ENCODE measurements at places on chromosomes 7 and 10. TPM values are rescaled to one million over a fixed set of nuclear protein-coding genes. Genes with fewer than 3 reads are reported as not detected.

GRCh38 chr7:77501192-77501515 lies 35.9 kb upstream of the PTPN12 start:
- H3K4me1 ChIP-seq, result no peaks in the 10 kb centered on the region
- no peaks in the 10 kb centered on the region for H3K36me3 ChIP-seq
- H3K27ac ChIP-seq, result no peak overlapping the region
- H3K27me3 ChIP-seq, result no peaks in the 10 kb centered on the region
- H3K4me3 ChIP-seq, result no peak overlapping the region

The OPALIN gene
- not detected for total RNA-seq

DNA sequence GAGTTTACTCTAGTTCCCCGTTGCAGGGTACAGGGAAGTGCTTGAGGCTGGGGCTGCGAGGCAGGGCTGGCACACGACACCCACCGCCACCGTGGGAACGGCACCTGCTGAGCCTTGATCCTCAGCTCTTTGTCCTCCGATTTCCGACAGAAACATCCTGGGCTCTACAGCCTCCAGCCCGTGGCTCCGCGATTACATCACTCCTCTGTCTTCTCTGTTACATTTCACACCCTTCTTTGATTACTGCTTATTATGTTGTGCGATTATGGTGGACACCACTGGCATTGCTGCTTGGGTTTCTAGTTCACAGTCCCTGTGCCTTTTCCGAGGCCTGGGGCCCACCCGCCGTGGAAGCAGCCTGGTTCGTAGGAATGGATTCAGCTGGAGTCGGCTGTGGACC lies 26.9 kb downstream of the FKBP6 start:
- H3K27me3 ChIP-seq, result no peaks in the 10 kb centered on the region
- H3K4me3 ChIP-seq, result no peak overlapping the region
- DNase-seq, result no peak

DNA sequence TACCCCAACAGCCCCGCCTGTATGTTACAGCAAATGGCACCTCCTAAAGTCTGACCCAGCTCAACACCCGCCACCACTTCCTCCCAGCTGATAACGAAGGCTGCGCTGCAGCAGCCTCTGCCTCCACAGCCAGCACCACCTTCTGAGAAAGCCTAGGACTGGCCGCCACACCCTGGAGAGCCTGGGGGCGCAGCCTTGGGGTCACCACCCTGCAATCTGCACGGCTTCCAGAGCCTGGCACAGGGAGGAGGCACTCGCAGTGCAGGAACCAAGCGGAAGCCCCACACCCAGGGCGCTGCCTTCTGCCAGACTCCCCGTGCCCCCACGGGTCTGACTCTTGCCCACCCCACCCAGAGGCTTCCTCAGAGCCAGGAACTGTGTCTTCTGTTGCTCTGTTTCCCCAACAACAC lies 112.5 kb downstream of the MAD1L1 start:
- no peaks in the 10 kb centered on the region for H3K4me1 ChIP-seq
- H3K36me3 ChIP-seq, result no peaks in the 10 kb centered on the region
- no peak overlapping the region for H3K27ac ChIP-seq
- no peaks in the 10 kb centered on the region for H3K27me3 ChIP-seq
- DNase-seq, result no peak

The CCDC146 gene
- 6.9 TPM for total RNA-seq

DNA sequence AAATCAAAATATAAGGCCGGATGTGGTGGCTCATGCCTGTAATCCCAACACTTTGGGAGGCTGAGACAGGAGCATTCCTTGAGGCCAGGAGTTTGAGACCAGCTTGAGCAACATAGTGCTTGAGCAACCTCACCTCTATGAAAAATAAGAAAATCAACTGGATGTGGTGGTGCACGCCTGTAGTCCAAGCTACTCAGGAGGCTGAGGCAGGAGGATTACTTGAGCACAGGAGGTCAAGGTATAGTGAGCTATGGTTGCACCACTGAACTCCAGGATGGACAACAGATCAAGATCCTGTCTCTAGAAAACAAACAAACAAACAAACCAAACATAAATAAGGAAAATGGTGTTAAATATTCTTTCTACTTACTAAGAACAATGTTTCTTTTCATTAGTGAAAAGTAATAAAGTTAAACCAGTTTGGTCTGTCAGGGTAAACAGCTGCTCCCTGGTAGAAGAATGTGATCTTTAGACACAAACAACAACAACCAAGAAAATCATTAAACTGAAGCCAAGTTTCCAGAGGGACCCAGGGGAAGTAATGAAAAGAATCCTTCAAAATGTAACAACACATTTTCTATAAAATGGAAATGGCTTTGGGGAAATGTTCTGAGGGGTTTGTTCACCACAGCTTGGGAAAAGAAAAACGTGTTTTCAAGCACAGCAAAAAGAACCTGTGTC lies 17.5 kb upstream of the BAG3 start:
- no peak for DNase-seq
- no peak overlapping the region for H3K4me3 ChIP-seq
- no peaks in the 10 kb centered on the region for H3K27me3 ChIP-seq
- H3K36me3 ChIP-seq, result no peaks in the 10 kb centered on the region

The EGR2 gene
- total RNA-seq, result 2.6 TPM

DNA sequence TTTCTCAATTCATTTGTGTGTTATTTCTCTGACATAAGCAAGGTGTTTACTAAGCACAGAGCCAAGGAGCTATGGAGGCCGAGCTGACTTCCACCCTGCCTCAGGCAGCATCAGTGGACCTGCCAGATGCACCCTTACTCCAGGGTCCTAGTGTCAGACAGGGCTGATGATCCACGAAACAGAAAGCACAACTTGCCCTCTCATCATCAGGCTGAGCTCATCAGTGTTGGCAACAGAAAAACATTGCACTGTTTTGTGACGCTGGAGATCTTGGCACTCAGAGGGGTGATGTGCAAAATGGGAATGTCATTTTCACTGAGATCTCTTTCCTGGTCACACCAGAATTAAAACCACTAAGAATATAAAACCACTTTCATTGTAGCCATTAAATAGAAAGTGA lies 201.8 kb downstream of the GLI3 start:
- no peak for DNase-seq
- no peaks in the 10 kb centered on the region for H3K36me3 ChIP-seq
- H3K4me1 ChIP-seq, result no peaks in the 10 kb centered on the region
- H3K4me3 ChIP-seq, result no peak overlapping the region

The CCNJ gene
- total RNA-seq, result 5.3 TPM

DNA sequence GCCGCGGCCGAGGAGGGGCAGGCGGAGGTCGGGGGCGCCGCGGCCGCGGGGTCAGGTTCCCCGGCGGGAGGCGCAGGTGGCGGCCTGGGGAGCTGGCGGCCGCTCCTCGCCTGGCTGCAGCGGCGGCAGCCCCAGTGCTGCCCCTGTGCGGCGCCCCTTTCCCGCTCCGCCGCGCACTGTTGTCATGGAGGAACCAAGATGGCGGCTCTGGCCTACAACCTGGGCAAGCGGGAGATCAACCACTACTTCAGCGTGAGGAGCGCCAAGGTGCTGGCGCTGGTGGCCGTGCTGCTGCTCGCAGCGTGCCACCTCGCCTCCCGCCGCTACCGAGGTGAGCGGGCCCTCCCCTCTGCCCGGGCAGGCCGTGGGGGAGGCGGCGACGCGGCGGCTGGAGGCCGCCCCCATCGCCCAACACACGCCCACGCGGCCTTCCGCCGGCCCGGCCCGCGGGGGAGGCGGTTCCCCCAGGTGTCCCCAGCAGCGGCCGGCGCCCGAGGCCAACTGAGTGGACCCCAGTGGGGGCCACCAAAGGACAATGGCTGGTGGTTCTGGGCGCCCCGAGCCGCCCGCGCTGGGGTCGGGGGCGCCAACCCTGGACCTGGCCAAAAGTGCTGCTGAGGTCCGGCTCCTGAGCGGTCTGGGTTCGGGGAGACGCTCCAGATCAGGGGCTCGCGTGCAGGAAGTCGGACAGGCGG lies 425 bp downstream of the CASD1 start:
- peak overlapping the region; percentile 89 for H3K4me3 ChIP-seq
- H3K36me3 ChIP-seq, result no peaks in the 10 kb centered on the region
- peak overlapping the region; percentile 95 for H3K27ac ChIP-seq
